ENCODE measurements at places on chromosomes 1 and 21. TPM values are rescaled to one million over a fixed set of nuclear protein-coding genes. Genes with fewer than 3 reads are reported as not detected.

DNA sequence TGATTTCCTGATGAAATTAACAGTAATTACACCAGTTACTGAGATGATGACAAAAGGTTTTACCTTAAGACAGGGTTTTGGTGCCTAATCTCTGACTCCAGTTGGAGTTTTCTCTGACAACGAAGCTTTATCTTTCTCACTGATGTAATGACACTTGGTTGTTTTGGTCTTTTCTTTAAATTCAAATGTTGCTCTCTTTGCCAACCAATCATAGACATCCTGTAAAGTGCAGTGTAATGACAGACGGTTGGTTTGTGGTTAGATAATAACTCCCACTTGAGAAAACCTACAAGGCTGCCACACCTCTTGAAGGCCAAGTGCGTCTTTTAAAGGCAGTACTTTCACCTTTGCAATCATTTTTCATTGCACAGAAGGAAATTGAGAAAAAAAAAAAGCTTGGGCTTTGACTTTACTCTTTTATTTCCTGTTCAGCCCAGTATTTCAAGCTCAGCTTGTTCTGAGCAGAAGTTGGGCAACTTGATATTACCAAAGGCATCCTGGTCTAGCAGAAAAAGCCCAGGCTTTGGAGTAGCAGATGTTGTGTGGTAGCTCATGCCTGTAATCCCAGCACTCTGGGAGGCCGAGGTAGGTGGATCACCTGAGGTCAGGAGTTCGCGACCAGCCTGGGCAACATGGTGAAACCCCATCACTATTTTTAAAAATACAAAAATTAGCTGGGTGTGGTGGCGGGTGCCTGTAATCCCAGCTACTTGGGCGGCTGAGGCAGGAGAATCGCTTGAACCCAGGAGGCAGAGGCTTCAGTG is 14.9 kb downstream of the PDIK1L start:
- no peak overlapping the region for H3K4me3 ChIP-seq
- no peaks in the 10 kb centered on the region for H3K36me3 ChIP-seq
- no peaks in the 10 kb centered on the region for H3K27me3 ChIP-seq
- DNase-seq = peak; percentile 49
- H3K4me1 ChIP-seq = peaks cover 69% of the 10 kb centered on the region

DNA sequence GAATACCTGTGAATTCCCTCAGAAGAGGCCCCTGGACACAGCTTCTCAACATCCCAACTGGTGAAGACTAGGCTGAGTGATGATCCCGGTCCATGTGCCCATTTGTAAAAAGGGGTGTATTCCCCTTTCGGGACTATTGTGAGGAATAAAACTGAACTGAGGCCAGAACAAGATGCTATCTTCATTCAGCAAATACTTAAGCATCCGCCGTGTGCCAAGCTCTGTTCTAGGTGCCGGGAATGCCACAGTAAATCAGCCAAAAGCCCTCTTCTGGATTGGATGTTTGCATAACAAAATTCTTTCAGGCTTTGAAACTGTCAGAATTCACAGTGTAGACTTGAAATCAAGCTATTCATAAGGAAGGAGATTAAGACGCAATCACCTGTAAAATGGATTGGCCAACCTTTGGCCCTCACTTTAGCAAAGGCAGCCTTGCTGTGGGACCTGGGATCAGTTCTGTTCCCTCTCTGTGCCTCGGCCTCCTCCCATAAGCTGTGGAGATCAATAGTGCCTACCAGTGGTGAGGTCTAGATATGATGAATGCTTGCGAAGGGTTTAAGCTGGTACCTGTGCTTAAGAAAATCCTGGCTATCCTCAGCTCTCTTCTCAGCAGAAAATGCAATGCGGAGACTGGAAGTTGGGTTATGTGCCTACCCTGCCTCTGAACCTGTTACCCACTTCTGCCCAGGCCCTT is 1.8 kb downstream of the ALPL start:
- no peak overlapping the region for H3K4me3 ChIP-seq
- H3K27ac ChIP-seq = no peak overlapping the region
- H3K27me3 ChIP-seq = peaks cover 11% of the 10 kb centered on the region
- DNase-seq = no peak
- H3K4me1 ChIP-seq = peaks cover 12% of the 10 kb centered on the region

GRCh38 chr1:42998386-42998785 is 39.7 kb upstream of the SLC2A1 start:
- no peaks in the 10 kb centered on the region for H3K4me1 ChIP-seq
- no peaks in the 10 kb centered on the region for H3K27me3 ChIP-seq
- no peak for DNase-seq

DNA sequence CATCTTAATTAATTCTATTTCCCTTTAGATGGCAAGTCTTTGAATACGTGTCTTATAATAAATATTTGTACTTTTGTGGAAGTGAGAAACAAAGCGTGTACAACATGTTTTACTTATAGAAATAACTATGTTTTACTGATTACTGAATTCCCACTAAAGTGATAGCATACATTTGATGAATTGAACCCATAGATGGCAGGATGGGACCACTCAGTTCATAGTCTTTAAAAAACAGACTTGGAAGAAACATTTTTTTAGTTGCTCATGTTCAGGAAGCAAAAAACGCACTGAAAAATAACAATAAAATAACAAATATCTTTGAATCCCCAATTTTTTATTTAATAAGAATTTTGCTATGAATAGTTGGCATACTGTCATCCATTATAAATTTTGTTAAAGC is 507.1 kb upstream of the ZRANB2 start:
- no peak for DNase-seq
- no peaks in the 10 kb centered on the region for H3K4me1 ChIP-seq
- no peaks in the 10 kb centered on the region for H3K27me3 ChIP-seq
- no peaks in the 10 kb centered on the region for H3K36me3 ChIP-seq
- H3K4me3 ChIP-seq = no peak overlapping the region

- DNase-seq = peak; percentile 69
- peak overlapping the region; percentile 91 for H3K27ac ChIP-seq
- H3K36me3 ChIP-seq = no peaks in the 10 kb centered on the region
- H3K4me1 ChIP-seq = peaks cover 42% of the 10 kb centered on the region
- H3K27me3 ChIP-seq = no peaks in the 10 kb centered on the region
Observed at GRCh38 chr1:229229721-229230139, 41.2 kb upstream of the RAB4A start.

GRCh38 chr1:37647281-37647680 is 12.6 kb upstream of the RSPO1 start:
- H3K27ac ChIP-seq = no peak overlapping the region
- no peak for DNase-seq
- no peak overlapping the region for H3K4me3 ChIP-seq
- no peaks in the 10 kb centered on the region for H3K36me3 ChIP-seq
- H3K4me1 ChIP-seq = no peaks in the 10 kb centered on the region

- H3K4me3 ChIP-seq = no peak overlapping the region
- no peak for DNase-seq
- H3K27me3 ChIP-seq = no peaks in the 10 kb centered on the region
- no peak overlapping the region for H3K27ac ChIP-seq
Observed at GRCh38 chr1:93614986-93615581, 66.6 kb downstream of the BCAR3 start.

- H3K4me3 ChIP-seq = peak overlapping the region; percentile 51
- H3K36me3 ChIP-seq = no peaks in the 10 kb centered on the region
- H3K4me1 ChIP-seq = peaks cover 35% of the 10 kb centered on the region
- no peaks in the 10 kb centered on the region for H3K27me3 ChIP-seq
- peak; percentile 20 for DNase-seq
Observed at GRCh38 chr1:31064718-31065309, 703 bp downstream of the PUM1 start.

DNA sequence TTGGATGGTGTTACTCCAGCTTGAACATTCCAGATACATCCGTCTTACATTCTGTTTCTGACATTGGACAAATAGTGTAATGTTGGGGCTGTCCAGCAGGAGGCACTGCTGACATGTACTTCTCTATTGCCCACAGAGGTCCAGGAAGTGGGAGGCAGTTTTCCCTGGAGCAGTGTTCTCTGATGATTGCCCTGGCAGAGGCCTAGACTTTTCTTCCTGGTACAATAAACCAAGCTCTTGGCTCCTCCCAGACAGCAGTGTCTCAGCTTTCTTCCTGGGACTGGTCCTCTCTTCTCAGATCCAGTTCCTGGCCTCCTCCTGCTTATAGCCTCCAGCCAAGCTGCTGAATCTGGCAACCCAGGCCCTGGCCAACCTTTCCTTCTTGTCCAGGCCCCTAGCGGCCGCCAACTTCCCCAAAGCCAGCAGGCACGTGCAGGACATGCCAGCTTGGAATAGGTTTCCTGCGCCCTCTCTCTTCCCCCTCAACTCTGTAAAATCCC is 14.9 kb upstream of the IFNLR1 start:
- no peaks in the 10 kb centered on the region for H3K36me3 ChIP-seq
- no peaks in the 10 kb centered on the region for H3K27me3 ChIP-seq

DNA sequence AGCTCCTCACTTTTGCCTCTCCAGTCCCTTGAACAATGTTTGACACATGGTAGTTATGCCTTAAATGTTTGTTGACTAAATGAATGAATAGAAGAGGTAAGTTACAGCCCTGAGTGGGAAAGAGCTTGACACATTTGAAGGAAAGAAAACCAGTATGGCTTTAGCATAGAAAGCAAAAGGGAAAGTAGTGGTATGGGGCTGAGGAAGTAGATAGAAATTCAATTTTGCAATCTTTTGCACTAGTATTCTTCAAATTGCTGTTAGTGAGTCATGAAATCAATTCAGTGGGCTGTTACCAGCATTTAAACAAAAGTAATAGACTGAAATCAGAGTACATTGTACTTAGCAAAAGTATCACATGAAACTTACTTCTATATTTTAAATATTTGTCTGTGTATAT is 21.1 kb downstream of the PLA2G4A start:
- no peaks in the 10 kb centered on the region for H3K27me3 ChIP-seq
- H3K4me1 ChIP-seq = peaks cover 8% of the 10 kb centered on the region
- no peak for DNase-seq
- H3K4me3 ChIP-seq = no peak overlapping the region
- H3K27ac ChIP-seq = no peak overlapping the region

DNA sequence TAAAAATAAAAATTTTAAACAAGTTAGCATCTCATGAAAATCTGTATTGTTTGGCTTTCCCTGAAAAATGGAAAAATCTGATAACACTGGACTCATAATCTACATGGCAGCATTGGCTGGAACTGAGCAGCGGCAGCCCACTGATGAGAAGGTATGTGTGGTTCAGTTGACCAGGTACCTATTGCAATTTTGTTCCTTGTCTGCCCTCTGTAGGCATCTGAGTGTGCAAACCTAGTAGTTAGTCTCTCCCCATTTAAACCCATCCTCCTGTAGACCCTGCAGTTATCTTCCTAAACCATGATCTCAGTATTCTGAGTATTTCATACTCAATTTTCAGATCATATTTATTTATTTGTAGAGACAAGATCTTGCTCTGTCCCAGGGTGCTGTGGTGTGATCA is 59.4 kb upstream of the SERBP1 start:
- no peak overlapping the region for H3K4me3 ChIP-seq
- no peaks in the 10 kb centered on the region for H3K4me1 ChIP-seq

GRCh38 chr1:13757693-13758092 is 57.7 kb downstream of the PRDM2 start:
- no peak overlapping the region for H3K27ac ChIP-seq
- H3K27me3 ChIP-seq = no peaks in the 10 kb centered on the region
- H3K36me3 ChIP-seq = no peaks in the 10 kb centered on the region
- H3K4me3 ChIP-seq = no peak overlapping the region

DNA sequence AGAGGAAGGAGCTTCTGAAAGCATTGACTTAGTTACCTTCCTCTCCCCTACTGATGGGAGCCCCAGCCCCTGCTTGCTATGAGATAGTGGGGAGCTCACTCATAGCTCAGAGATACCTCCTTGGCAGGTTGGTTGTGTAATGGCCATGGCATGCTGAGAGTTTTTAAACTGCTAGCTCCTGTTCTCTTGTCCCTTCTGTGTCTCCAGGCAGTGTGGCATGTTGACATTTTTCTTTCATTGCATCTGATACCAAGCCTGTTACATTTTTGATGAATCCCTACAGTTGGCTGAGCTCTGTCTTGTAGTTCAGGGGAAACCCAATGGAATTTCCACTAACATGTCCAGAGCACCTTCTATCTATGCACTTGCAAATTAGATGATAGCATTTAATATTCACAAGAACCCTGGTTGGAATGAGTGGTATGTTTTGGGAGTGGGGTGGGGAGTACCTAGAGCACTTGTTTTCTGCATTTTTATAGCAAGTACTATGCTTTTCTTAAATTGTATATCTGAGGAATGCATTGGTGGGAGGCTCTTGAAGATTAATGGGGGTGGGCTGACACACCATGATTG is 39.1 kb upstream of the EFCAB14 start:
- peaks cover 45% of the 10 kb centered on the region for H3K4me1 ChIP-seq
- H3K27me3 ChIP-seq = no peaks in the 10 kb centered on the region
- DNase-seq = no peak
- H3K36me3 ChIP-seq = no peaks in the 10 kb centered on the region
- peak overlapping the region; percentile 81 for H3K27ac ChIP-seq

- H3K4me1 ChIP-seq = peaks cover 39% of the 10 kb centered on the region
- peak overlapping the region; percentile 95 for H3K4me3 ChIP-seq
- DNase-seq = no peak
- H3K27ac ChIP-seq = peak overlapping the region; percentile 80
- H3K27me3 ChIP-seq = no peaks in the 10 kb centered on the region
- H3K36me3 ChIP-seq = no peaks in the 10 kb centered on the region
Observed at GRCh38 chr1:202807451-202807925, 733 bp downstream of the KDM5B start.

- no peaks in the 10 kb centered on the region for H3K4me1 ChIP-seq
- H3K27ac ChIP-seq = no peak overlapping the region
- no peaks in the 10 kb centered on the region for H3K36me3 ChIP-seq
- H3K27me3 ChIP-seq = no peaks in the 10 kb centered on the region
- no peak overlapping the region for H3K4me3 ChIP-seq
- no peak for DNase-seq
Observed at GRCh38 chr1:190029441-190029840, 448.2 kb downstream of the BRINP3 start.

- no peak overlapping the region for H3K4me3 ChIP-seq
- H3K27me3 ChIP-seq = no peaks in the 10 kb centered on the region
- no peak for DNase-seq
- H3K36me3 ChIP-seq = no peaks in the 10 kb centered on the region
Observed at GRCh38 chr1:161839591-161839990, 73.5 kb downstream of the ATF6 start.

GRCh38 chr1:17765444-17766411 is 10.6 kb downstream of the ACTL8 start:
- H3K27me3 ChIP-seq = no peaks in the 10 kb centered on the region
- no peaks in the 10 kb centered on the region for H3K4me1 ChIP-seq
- no peak overlapping the region for H3K27ac ChIP-seq

LCK gene
- 1.6 TPM for total RNA-seq

RGS7 gene
- total RNA-seq = 0.99 TPM

NUF2 gene
- total RNA-seq = not detected

CASZ1 gene
- total RNA-seq = 14.2 TPM

ST6GALNAC5 gene
- total RNA-seq = 2.6 TPM

CSF3R gene
- total RNA-seq = 5.2 TPM

COL11A1 gene
- total RNA-seq = 2.6 TPM

KRTAP19-3 gene
- total RNA-seq = not detected

JAM2 gene
- 3.4 TPM for total RNA-seq

ILDR2 gene
- total RNA-seq = 0.66 TPM

VTCN1 gene
- total RNA-seq = 23.1 TPM

OR2L5 gene
- total RNA-seq = not detected

TENT5C gene
- total RNA-seq = 30.0 TPM

LDLRAD1 gene
- not detected for total RNA-seq
